ENCODE measurements at places on chromosomes 6 and 20.

- DNase-seq, result peak; percentile 74
These were observed 12.4 kb downstream of the TFB1M start for GRCh38 chr6:155301867-155302266.

- DNase-seq, result no peak
These were observed 666.7 kb downstream of the UTRN start for GRCh38 chr6:144951730-144952437.

GRCh38 chr6:84379142-84379541 lies 151.7 kb upstream of the CEP162 start:
- no peak for DNase-seq

GRCh38 chr6:13696226-13696625 lies 15.4 kb downstream of the RANBP9 start:
- peak; percentile 89 for DNase-seq

DNA sequence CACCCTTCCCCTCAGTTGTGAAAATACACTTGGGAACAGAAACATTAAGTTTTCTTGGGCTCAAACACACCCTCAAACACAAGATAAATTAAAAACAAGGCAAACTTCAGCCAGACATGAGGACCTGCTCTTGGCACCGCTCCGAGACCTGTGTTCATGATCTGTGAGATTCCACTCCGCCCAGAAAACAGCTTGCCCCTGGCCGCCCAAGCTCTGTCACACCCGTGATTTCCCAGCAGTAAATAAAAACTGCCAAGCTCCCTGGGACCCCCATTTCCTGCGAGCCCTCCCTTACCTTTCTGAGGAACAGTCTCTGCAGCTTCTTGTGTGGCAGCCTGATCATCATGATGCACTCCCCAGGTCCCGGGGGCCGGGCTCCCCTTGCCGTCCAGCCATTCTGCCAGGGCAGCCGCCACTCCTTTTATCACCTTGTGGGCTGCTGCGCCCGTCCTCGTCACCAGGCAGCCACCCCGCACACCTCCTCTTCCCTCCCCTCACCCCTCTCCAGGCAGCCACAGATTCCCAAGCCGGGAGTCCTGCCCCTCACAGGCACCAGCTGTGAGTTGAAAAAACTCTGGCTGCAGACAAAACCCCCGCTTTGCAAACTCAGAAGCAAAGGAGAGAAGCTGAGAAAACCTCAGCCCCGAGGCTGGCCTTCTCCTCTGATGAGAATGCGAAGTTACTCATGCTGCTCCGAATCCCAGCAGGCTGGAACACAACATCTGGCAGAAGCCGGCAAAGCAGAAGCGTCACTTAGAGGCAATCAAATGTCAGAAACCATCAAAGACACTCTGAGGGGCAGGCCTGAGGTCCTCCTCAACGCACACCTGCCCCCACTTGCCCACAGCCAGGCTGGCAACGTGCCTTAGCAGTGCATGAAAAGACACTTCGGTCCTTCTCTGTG lies 130.4 kb upstream of the RPS6KA2 start:
- DNase-seq, result peak; percentile 23

DNA sequence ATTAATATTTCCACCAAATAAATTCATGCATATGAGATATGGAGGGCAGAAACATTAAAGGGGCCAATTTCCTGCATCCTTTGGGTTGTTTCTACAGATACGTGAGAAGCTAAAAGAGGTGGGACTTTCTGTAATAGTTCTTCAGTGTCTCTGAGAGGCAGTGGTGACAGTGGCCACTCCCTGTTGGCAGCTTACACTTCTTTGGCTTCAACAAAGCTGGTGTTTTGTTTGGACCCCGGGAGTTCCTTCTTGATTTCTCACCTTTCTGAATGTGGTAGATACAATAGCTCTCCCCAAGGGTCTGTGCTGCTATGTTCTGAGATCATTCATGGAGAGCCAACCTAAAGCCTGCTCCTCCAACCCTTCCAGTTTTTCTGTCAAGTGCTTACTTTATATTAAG lies 7.8 kb downstream of the PLCB1 start:
- DNase-seq, result no peak

DNA sequence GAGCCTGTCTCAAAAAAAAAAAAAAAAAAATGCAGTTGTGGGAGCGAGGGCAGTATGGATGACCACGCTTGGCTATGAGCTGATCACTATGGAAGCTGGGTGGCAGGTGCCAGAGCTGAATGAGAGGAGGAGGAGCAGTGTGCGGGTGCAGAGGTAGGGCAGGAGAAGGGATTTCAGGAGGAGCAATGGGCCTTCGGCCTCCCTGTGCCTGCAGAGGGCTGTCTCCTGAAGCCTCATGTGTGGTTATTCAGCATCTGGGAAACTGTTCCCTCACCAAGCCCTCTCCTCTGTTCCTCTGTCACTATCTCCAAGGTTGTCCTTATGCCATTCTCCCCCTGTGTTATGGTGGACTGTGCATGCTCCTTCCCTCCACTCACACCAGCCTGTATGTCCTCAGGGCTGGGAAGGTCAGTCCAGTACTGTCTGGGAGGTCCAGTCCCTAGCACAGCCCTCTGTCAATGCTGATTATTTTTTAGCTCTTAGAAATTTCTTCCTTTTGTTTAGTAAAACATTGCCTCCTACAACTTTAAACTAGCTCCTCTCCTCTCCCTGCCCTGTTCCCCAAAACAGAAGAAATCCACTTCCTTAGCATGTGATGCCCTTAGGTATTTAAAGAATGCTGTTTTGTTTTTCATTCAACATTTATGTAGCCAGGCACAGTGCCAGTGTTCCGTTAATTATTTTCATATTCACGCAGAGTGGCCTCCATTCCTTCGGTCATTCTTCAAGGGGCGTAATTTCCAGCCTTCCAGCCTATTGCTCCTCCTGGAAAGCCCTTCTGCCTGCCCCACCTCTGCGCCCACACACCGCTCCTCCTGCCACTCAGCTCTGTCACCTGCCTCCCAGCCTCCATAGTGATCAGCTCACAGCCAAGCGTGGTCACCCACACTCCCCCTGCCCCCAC lies 48.9 kb downstream of the CNBD2 start:
- DNase-seq, result peak; percentile 92

DNA sequence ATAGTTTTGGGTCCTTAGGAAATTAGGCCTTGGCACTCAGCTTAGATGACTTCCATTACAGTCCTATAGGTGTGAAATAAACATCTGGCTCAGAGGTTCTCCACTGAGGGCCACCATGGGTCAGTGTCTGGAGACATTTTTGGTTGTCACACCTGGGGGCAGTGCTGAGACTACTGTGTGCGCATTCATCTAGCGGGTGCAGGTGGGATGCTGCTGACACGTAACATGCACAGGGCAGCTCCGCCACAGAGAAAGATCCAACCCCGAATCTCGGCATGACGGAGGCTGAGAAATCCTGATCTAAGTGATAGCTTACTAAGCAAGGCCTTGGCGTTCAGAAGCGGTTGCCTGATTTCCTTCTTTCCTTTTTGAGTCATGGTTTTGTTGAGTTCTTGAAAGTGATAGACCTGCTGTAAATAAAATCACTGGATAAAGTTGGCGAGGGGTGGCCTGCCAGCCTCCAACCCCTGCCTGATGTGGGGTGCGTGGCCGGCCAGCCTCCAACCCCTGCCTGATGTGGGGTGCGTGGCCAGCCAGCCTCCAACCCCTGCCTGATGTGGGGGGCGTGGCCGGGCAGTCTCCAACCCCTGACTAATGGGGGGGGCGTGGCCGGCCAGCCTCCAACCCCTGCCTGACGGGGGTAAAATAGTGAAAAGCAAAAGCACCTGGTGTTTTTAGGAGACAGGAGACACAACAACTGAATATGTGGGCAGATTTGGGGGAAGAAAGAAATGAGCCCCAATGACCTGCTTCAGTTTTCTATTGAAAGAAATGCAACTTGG lies 158.1 kb downstream of the CDH26 start:
- no peak for DNase-seq

DNA sequence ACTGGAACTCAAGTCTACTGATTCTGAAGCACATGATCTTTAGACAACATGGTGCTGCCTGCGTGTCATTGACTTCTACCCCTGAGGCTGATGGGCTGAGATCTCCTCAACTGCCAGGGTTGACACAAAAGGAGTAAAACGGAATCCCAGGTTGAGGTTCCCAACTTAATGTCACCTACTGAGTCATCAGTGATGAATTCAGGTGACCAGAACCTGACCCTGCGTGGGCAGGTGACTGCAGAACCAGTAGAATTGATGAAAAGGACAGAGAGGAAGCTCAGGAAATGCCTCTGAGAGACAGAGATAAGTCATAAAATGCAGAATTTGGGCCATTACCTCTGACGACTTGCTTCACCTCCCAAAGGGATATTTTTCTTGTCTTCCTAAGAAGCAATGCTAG lies 7.7 kb upstream of the KIZ start:
- DNase-seq, result no peak

DNA sequence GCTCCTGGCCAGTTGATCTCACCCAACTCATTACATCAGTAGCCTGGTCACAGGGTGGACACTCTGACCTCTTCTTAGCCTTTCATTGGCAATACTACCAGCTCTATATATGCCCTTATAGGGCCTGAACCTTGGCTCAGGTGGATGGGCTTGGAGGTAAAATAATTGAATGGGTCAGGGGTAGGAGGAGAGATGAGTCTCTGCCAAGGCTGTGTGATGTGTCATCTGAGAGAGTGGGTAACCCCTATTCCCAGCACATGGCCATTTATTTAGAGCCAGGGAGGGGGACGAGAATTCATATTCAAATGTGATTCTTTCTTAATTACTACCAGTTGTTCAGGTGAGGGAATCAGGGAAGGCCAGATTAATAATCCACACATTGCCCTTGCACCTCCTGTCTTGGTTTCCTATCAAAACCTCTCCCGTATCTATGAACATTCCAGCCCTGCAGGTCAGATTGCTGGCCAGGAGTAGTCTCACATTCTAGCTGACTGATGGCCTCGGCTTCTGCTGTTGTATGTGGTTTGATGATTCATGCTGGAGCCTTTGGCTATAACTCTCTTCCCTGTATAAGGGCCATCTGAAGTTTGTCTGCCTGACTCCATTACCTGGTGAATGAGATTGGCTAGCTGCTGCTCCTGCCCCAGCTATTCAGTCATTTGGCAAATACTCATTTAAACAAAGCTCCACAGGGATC lies 13.4 kb downstream of the C20orf173 start:
- peak; percentile 86 for DNase-seq
